Pancreas (tissue), 10 donors: ENCODE measurements at places on chromosomes 12 and 14.

DNA sequence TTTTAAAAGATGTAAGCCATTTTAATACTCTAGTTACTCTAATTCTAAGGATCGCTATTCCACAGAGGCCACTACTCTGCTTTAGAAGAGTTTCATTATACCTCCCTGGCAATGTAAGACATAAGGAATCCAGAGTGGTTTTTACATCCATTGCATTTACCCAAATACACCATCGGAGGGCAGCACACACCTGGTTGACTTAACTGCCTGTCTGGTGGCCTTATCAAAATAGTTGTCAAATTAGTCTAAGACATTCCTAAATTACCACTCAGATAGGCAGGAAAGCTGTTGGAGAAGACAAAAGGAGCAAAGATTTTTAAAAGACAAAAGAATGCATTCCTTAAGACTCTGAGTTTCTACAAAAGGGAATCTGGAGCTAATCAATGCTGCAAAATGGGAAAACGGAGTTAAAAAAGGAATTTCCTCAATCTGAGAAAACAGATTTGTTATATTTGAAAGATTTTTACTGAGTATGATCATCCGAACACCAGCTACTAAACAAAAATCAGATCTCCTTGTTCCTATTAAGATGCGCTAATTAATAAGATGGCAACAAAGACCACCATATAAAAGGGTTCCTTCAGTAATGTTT is 33.8 kb upstream of the FGD4 start:
- DNase-seq, result peak; percentile 67

GRCh38 chr12:92047393-92047826 is 98.2 kb downstream of the BTG1 start:
- no peak for DNase-seq

- no peak for DNase-seq
These were observed 286.2 kb downstream of the CACNA1C start for GRCh38 chr12:2338991-2339431.

GRCh38 chr12:15179672-15180071 is 41.5 kb downstream of the RERG start:
- DNase-seq, result no peak

DNA sequence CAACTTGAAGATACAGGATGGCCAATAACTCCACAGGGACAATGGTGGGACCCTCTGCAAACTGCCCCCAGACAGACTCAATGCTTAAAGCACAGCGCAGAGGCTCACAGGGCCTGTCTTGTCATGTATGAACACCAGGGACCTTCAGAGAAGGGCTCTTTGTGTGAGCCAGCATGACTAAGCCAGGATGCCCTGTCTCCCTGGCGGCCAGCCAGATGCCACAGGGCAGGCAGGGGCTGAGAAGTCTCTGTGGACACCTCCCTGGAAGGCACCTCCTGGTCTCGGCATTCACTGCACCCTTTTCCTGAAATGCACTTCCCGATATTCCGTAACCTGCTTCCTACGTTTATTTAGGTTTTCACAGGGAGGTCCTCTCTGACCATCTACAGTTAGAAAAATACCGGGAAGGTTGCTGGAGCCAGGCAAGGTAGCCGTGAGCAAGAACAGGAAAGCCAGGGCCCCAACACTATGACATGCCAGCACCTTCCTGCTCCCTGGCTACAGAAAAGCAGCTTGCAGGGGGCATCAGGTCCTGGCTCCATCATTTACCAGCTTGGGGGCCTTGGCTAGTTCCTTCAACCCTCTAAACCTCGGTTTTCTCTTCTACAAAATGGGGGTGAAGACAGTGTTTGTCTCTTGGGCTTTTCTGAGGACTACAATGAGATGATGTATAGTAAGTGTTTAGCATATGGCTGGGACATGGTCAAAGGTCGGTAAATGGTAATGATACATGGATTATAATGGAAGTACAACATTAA is 65.0 kb downstream of the PITPNM2 start:
- peak; percentile 31 for DNase-seq

- DNase-seq, result no peak
These were observed 233.4 kb downstream of the TMEM132D start for GRCh38 chr12:129670256-129670920.
